Renal pelvis (tissue), 12 donors: ENCODE measurements at places on chromosomes 2 and 18.

- DNase-seq, result no peak
These were observed 45.2 kb downstream of the TMEM131 start for GRCh38 chr2:97950329-97951154.

DNA sequence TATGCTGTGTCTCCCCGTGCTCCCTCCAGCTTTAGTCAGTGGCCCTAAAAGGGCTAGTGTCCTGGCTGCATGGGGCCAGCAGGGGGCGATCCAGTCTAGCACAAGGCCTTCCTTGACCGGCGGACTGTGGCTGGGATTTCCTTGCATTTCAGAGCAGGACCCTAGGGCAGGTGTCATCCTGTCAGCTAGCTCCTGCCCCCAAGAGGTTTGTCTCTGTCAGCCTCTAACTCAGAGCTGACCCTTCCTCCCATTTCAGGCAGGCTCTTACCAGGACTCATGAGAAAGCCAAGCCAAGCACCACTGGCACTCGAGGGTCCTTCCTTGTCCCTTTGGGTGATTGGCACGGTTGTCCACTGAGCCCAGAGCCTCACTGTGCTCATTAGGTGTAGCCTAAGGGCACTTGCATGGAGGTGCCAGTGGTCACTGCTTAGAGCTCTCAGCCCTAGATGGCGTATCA lies 140.3 kb downstream of the RPIA start:
- no peak for DNase-seq

- DNase-seq, result no peak
These were observed 49.5 kb downstream of the KCNE4 start for GRCh38 chr2:223101340-223102039.

GRCh38 chr2:60025496-60025895 lies 528.0 kb downstream of the BCL11A start:
- DNase-seq, result no peak

DNA sequence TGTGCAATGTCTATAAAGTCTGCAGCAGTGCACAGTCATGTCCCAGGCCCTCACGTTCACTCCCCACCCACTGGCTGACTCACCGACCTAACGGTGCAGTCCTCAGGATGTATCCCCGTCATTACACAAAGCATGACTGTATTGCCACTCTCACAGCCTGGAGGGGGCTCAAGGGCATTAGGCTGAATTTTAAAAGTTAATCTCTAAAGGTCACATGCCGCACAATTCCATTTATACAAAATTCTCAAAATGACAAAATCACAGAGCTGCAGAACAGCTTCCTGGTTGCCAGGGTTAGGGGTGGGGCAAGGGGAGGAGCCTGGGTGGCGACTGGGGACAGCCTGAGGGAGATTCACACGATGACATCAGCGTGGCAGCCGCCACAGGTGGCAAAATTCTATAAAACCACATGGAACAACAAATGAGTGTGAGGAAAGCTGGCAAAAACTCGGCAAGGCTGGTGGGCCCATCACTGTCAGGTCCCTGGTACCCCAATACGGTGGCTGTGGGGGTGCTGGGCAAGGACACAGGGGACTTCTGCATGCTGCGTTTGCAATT lies 97.6 kb downstream of the NDUFA10 start:
- no peak for DNase-seq
